Spinal cord (tissue), 10 donors: ENCODE measurements at places on chromosomes 3 and 15. TPM values are rescaled to one million over a fixed set of nuclear protein-coding genes. Genes with fewer than 3 reads are reported as not detected.

- no peak for DNase-seq
Measured at GRCh38 chr3:194689493-194689944, 3.8 kb downstream of the FAM43A start.

DNA sequence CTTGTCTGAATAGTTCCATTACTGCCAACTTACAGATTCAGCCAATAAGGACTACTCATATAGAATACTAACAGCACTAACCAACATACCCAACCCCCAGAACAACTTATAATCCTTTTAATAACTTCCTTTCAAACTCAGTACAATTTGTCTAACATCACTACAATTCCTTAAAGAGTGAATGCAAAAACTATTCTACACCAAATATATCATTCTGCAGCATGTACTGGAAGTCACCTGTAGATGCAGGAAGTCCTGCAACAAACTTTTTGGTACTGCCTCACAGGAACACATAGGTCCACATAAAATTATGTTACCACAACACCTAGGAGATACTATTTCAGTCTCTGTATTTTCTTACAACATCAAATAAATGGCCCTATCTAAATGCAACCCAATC, 2.1 kb downstream of the CCNL1 start:
- no peak for DNase-seq

DNA sequence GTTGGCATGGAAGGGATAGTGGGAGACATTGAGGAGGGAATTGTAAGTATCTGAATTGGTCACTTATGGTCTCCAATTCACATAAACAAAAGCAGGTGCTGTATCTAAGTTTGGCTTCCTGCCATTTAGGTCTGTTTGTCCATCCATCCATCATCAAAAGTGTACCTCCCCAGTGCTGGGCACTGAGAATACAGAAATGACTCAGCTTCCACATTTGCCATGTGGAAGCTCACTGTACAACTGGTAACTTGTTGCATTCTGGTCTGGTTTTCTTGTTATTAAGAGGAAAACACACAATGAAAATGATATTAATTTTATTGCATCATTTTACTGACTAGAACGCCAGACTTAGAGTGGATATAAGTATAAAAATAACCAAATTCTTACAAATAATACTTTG, 30.9 kb upstream of the MUC13 start:
- DNase-seq: no peak

GRCh38 chr3:130772129-130772528, 25.5 kb upstream of the PIK3R4 start:
- DNase-seq: no peak

Gene ST3GAL6
- 14.2 TPM for total RNA-seq

GRCh38 chr3:143337387-143337786, 217.8 kb downstream of the CHST2 start:
- DNase-seq: peak; percentile 22

DNA sequence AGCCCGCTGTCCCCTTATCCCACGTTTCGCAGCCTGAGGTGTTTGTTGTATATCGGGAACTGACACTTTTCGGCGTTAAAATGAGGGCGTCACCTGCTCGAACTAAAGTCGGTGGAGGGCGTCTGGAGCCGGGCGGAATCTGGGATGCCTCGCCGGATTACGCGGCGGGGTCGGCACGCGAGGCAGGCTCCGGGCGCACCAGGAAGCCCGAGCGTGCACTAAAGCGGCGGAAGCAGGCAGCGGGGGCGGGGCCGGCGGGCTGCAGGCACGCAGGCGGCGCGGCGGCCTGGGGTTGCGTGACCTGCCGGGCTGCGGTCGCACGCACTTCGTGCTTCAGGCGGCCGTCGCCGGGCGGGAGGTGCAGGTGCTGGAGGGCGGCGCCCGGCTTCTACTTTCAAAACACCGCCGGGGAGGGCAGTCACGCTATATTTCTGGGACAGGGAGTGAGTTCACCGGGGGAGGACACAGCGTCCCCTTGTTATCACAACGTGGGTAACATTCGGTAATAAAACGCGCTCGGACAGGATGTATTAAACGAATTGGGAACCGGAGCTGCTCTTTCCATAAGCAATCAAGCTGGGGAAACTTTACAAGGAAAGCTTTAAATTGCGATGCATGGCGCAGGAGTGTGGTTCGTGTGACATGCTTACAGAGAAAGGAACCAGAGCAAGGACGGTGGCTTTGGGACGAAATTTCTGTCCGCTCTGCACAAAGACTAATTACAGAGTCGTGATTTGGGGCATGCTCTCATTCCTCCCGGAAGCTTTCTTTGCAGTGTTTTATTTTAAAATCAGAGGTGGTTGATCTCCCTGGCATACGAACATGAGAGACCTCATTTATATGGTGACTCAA, 9.1 kb upstream of the LEKR1 start:
- DNase-seq: peak; percentile 56

Gene FETUB
- not detected for total RNA-seq

DNA sequence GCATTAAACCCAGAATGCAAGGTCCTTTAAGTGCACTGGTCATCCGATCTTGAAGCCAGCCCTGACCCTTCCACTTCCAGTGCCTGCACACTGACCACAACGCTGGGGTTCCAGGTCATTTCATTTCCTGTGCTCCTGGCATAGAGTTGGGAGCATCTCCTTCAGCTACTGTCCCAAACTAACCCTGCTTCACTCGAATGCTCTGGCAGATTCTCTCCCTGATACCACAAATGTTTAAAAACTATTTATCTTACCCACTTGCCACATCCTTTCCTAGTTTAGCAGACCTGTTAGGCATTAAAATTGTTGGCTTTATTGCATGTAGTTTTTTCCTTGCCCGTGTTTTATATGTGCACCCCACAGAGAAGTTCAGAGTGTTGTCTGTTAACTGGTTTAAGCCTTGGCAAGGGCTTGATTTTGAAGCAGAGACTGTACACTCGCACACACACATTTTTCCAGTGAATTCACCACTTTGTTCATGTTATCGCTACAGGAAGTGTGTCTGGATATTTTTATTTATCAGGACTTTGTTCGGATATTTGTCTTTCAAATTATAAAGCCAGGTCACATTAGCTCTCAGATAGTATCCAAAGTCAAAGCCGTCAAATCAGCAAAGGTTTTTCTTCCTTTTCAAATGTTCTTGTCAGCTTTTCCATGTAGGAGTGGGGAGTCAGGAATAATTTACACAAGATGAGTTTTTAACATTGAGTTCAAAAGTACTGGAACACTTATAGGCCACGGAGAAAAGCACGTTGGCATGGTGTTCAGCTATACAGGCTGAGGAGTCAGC, 77.3 kb downstream of the ABI3BP start:
- DNase-seq: no peak

- DNase-seq: no peak
Measured at GRCh38 chr15:30906366-30906765, 2.7 kb downstream of the FAN1 start.

- no peak for DNase-seq
Measured at GRCh38 chr3:190738636-190739155, 123.8 kb downstream of the GMNC start.

DNA sequence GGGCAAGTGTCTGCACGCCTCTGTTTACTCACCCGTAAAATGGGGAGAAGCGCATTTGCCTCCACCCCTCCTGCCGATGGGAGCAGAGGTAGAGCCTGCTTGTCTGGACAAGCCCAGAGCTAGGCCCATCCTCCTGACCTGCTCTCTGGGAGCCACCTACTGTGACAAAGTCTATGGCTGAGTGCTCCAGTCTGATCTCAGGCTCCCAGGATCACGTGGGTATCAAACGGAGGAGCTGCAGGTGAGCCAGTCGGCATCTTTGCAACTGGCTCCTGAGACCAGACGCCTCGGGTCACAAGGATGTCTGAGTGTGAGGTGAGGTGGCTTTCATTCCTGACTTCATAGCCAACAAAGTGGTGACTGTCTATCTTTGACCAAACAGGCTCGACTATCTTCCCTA, 2.1 kb upstream of the ALDH1A3 start:
- no peak for DNase-seq

- no peak for DNase-seq
Measured at GRCh38 chr3:136842294-136842693, 19.7 kb upstream of the NCK1 start.

DNA sequence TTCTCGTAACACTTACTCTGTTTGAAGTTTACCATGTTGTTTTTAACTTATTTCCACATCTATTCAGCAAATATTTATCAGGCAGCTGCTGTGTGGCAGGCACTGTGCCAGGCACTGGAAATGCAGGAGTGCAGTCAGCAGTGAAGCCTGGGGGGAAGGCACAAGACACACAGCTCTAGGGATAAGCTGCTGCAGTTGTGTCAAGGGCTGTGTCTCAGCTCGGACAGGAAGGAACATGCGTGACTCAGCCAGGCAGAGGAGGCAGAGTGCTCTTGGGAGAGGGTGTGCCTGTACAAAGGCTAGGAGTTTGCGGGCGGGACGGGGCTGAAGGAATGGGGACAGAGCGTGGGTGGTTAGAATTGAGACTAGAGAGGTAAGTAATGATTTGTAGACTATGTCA, 24.7 kb downstream of the LYSMD4 start:
- DNase-seq: peak; percentile 26

DNA sequence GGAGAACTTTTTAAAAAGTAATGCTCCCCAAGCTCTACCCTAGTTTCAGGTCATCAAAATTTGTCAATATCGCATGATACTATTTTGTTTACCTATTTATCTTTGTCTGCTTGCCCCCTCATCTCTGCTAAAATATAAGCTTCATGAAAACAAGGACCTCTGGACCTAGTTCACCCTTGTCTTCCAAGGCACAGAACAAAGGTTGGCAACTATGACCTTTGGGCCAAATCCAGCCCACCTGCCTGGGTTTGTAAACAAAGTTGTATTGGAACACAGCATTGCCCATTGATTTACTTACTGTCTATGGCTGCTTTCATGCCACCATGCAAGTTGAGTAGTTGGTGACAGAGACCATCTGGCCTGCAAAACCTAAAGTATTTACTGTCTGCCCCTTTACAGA, 462.2 kb upstream of the SUCLG2 start:
- no peak for DNase-seq

GRCh38 chr3:155745795-155746550, 1.1 kb upstream of the PLCH1 start:
- DNase-seq: peak; percentile 67

DNA sequence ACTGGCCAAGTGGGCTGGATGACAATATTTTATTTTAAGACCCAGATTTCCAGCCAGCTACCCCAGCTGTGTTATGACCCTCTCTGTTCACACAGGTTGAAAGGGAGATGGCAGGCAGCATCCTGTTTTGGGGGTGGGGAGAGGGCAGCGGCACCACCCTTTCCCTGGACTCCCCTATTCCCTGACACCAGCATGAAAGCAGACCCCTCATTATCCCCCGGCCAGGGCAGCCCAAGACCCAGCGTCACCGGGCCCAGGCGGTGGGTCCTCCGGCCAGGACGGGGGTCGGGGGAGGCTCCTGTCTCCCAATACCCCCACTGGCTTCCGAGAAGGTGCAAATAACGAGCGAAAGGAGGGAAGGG, 127.6 kb upstream of the MEF2A start:
- no peak for DNase-seq

DNA sequence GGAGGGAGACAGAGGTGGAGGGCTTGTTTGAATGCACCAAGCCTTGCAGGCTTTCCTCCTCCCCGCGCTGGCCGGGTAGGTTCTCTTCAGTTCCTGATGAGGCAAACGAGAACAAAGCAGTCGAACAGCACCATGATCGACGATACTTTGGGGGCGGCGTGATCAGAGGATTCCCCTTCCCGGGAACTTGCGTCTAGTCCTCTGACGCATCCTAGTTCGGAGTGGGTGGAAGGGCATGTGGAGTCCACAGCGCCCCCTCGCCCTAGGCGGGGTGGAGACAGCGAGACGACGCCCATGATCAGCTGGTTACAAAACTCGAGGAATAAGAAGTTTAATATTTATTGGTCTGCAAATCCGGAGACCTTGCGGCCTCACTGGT, 452 bp upstream of the SV2B start:
- no peak for DNase-seq

DNA sequence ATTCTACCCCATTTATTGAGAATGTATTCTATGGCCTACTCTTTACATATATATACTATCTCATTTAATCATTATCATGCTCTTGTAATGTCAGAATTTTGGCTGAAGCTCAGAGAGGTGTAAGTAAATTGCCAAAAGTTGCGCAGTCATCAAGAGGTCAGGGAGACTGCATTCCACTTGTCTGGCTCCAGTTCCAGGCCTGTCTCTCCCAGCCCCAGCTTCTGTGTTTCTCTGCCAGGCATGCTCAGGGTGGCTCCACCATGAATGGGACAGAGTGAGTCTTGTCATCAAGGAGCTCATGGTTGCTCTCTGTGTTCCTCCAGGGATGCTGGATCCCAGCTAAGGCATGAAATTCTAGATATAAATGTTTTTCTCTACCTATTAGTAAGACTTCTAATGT, 635.1 kb upstream of the MDFIC2 start:
- DNase-seq: no peak

Gene GOLGA8M
- 1.3 TPM for total RNA-seq

- peak; percentile 85 for DNase-seq
Measured at GRCh38 chr3:126208606-126209256, 28.3 kb upstream of the ALDH1L1 start.

Gene LRRC3B
- total RNA-seq: 24.8 TPM

Gene FBN1
- 189 TPM for total RNA-seq

- no peak for DNase-seq
Measured at GRCh38 chr3:119636891-119637611, 23.3 kb downstream of the POPDC2 start.

Gene CKMT1A
- 21.5 TPM for total RNA-seq

- DNase-seq: no peak
Measured at GRCh38 chr3:172980849-172981248, 160.2 kb downstream of the SPATA16 start.

Gene AQP9
- total RNA-seq: 5.6 TPM

Gene ATP13A5
- total RNA-seq: 0.89 TPM

GRCh38 chr3:72836923-72837322, 11.3 kb downstream of the SHQ1 start:
- no peak for DNase-seq

Gene P2RY13
- total RNA-seq: 5.8 TPM

Gene TRIM42
- total RNA-seq: not detected

GRCh38 chr15:61528581-61528910, 299.4 kb upstream of the RORA start:
- DNase-seq: peak; percentile 15

Gene SIDT1
- 49.6 TPM for total RNA-seq

- no peak for DNase-seq
Measured at GRCh38 chr3:71733319-71733718, 8.1 kb upstream of the EIF4E3 start.

GRCh38 chr15:29674661-29675533, 147.4 kb downstream of the TJP1 start:
- DNase-seq: no peak

GRCh38 chr15:78322724-78323521, 17.2 kb upstream of the CRABP1 start:
- no peak for DNase-seq

Gene LOXL1
- total RNA-seq: 7.9 TPM

Gene SEMA5B
- total RNA-seq: 20.9 TPM

GRCh38 chr3:197404030-197404429, 105.6 kb upstream of the DLG1 start:
- no peak for DNase-seq

DNA sequence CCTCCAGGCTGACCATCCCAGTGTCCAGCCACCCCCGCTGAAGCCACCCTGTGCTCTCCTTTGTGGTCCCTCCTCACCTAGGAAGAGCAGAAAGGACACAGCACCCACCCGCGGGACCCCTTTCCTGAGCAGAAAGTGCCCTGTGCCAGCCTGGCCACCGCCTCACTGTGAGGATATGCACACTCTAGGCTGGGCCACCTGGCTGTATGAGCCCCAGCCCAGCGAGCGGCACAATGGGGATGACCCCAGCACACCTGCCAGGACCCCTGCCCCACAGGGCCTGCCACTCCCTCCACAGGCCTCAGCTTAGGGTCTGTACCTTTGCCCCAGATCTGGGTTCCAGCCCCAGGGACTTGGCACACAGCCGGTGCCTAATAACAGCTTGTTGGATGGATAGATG, 47.9 kb upstream of the FURIN start:
- DNase-seq: no peak

Gene UBA7
- total RNA-seq: 16.3 TPM
